ENCODE measurements at places on chromosomes 4 and X.

- DNase-seq, result no peak
Observed at GRCh38 chr4:89616382-89616781, 220.6 kb downstream of the SNCA start.

GRCh38 chr4:73843369-73843768 is 6.9 kb downstream of the CXCL6 start:
- no peak for DNase-seq

GRCh38 chr4:160235285-160235684 is 1132.4 kb downstream of the RAPGEF2 start:
- DNase-seq, result no peak

DNA sequence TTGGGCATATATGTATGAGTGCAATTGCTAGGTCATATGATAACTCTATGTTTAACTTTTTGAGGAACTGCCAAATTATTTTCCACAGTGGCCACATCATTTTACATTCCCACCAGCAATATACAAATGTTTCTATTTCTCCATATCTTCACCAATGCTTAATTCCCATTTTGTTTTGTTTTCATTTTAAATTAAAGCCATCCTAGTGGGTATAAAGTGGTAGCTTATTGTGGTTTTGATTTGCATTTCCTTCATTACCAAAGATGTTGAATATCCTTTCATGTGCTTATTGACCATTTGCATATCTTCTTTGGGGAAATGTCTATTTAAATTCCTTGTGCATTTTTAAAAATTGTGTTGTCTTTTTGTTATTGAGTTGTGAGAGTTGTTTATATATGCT is 36.7 kb upstream of the SCOC start:
- DNase-seq, result no peak

DNA sequence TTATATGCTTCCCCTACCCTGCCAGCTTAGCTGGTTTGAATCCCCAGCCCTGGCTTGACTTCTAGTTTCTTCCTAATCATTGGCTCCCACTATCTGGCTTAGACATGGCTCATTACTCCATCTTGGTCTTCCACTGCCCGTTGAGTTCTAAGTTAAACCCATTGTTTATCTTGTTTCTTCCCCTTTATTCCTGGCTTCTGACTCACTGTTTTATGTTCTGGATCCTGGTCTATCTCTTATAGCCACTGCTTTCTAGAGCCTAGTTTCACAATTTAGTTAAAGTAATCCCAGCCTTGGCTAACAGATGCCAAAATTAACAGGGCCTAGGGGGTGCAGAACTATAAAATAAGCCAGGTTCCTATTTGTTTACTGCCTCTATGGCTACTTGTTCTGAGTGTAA is 120.9 kb downstream of the ARHGEF9 start:
- no peak for DNase-seq

DNA sequence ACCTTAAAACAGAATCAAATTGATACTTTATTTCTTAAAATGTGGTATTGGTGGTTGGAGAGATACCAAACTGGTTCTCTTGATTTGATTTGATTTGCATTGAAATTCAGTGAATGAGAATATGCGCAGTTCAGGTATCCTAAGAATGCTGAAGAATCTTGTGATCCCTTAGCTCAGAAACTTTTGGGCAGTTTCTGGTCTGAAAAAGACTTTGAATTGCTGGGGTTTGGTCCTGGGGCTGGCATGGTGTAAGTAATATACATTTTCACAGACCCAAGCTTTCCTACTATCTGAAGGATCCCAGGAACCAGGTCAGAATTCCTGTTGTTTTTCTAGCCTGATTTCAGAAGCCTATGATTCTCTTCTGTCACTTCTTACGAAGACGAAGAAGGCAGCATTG is 6.6 kb downstream of the RAB33B start:
- DNase-seq, result no peak

GRCh38 chrX:72326605-72327300 is 21.0 kb upstream of the CITED1 start:
- DNase-seq, result no peak

- DNase-seq, result no peak
Observed at GRCh38 chr4:25081866-25082471, 51.2 kb upstream of the LGI2 start.

DNA sequence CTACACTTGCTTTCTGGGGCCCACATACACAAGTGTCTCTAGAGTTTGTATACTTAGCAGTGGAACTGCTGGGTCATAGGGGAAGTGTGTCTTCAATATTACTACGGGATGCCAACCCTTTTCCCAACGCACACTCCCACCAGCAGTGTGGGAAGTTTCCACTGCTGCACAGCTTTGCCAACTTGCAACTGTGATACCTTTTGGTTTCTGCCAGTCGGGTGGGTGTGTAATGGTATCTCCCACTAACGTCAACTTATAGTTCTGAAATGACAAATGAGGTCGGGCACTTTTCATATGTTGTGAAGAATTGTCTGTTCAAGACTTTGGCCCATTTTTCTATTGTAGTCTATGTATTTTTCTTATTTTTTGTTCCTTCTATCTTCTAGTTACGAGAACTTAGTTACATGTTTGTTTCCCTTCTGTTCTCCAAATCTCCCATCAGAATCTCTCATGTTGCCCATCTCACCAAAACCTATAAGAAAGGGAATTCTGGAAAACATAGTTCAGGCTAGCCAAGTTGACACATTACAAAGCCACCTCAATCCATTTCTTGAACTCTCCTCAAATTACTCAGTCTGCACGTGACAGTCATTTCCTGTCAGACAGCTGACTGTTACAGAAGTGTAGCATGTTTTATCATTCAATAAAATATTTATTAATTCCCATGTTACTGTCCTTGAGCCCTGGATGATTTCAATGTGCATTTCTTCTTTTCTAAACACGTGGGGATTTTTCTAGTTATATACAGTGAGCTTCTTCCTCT is 30.7 kb downstream of the PNMA6E start:
- no peak for DNase-seq

GRCh38 chrX:149910178-149910695 is 19.1 kb upstream of the HSFX4 start:
- no peak for DNase-seq

DNA sequence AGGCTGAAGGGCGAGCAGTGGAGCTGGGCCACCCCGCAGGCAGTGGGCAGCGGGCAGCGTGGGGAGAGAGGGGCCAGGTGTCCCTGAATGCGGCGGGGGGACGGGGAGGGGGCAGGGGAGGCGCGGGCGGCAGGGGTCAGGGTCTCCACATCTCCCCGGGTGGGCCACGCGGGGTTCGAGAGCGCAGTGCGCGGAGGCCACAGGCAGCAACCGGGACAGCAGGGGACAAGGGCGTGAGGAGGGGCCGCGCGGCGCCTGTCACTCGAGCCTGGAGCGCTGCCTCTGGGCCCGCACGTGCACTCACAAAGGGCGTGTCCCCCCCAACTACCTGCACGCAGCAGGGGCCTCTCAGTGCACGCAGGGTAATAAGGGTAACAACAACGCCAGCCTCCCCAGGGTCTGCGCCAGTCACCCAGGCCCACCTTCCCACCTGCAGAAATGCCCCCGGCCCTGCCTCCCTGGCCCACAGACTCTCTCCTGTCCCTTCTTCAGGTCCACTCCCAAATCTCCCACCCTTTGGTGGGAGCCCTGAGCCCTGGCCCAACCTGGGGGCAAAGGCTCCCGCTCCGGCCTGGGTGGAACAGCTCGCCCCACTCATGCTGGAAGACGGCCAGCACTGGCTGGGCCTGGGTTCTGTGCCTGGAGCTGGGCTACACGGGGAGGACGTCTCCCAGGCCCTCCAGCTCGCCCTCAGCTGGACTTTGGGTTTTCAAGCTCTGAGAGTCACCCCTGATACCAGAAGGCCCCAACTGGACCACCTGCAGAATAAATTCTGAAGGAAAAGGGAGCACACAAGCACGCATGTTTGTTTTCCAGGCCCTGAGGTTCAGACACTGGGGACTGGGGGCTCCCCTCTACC is 53.2 kb downstream of the ZFYVE28 start:
- no peak for DNase-seq

Data from stimulated activated CD4-positive, alpha-beta T cell treated with anti-CD3 and anti-CD28 coated beads, Interleukin-15, amount 100 ng/mL, for 24 hours (primary cell).